ENCODE measurements at places on chromosomes 5 and 9.

- DNase-seq: no peak
Measured at GRCh38 chr5:157539503-157540022, 36.0 kb downstream of the ADAM19 start.

- DNase-seq: no peak
Measured at GRCh38 chr5:154189256-154189818, 1.2 kb upstream of the GALNT10 start.

GRCh38 chr5:142327111-142327842 lies 2.5 kb upstream of the SPRY4 start:
- no peak for DNase-seq

- no peak for DNase-seq
Measured at GRCh38 chr9:89178830-89179539, 367 bp upstream of the SHC3 start.

DNA sequence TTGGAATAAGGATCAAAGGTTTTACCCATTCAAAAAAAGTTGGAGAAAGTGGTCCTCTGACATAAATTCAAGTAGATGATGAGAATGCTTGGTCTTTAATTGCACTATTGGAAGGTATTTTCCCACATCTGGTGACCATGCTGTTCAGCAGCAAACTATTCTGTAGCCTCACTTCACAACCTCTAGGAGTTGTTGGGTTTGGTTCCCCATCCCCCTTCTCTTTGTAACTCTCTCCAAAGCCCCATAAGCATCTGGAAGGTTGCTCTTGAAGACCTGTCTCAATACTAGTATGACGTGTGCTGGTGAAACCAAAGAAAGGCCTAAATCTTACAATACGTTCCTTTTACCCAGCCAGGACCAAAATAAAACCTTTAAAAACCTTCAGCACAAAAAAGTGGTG lies 8.5 kb downstream of the RGMB start:
- DNase-seq: no peak
